D341Med (cell line): ENCODE measurements at places on chromosomes 11 and 22.

- no peak for DNase-seq
Measured at GRCh38 chr11:128711136-128711535, 17.3 kb downstream of the FLI1 start.

- no peak for DNase-seq
Measured at GRCh38 chr22:49394116-49394785, 433.4 kb downstream of the BRD1 start.

GRCh38 chr11:118533769-118534729, 3.1 kb downstream of the TMEM25 start:
- no peak for DNase-seq

- DNase-seq, result no peak
Measured at GRCh38 chr11:69890476-69890875, 71.3 kb upstream of the FGF3 start.

GRCh38 chr11:3162410-3163240, 2.5 kb downstream of the OSBPL5 start:
- DNase-seq, result no peak

GRCh38 chr11:2160736-2161259, at the start of gene INS:
INS (minus strand) TSS chr11:2161209; CDS start chr11:2160971, 238 bp downstream.
- no peak for DNase-seq

DNA sequence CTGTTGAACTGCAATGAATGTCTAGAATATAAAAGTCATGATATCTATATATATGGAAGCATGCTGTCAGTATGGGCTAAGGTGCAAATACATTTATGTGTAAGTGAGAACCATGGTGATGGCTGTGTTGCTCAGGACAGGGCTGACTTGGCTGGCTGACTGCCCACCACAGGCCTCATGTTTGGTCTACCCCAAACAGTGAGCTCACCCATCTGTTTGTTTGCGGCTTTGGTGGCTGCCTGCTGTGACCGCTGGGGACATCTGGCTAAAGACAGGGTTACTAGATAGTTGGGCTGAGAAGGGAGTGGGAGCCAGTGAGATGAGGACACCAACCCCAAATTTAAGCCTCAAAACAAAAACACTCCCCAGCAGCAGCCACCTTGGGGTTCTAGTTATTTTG, 6.3 kb downstream of the CD44 start:
- DNase-seq, result no peak

- DNase-seq, result no peak
Measured at GRCh38 chr11:77602381-77603088, 12.8 kb downstream of the AQP11 start.

- peak; percentile 74 for DNase-seq
Measured at GRCh38 chr11:61828629-61829407, 718 bp downstream of the FADS2 start.

DNA sequence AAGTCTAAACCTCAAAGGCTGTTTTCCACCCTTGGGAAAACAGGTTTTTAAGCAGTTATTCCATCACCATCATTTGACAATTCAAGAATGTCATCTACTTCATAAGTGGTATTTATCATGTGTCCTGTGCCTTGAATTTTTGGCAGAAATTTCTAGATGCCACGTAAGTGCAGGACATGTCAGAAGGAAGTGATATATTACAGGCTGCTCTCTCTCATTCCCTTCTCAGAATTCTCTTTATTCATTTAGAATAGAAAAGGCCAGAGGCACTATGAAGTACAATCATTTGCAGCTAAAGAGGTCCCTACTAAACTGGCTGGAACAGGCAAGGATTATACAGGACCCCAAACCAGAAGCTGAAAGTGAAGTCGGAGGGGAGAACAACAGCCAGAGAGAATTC, 11.9 kb downstream of the RBFOX2 start:
- no peak for DNase-seq

GRCh38 chr11:112565551-112565950, 304.9 kb upstream of the PLET1 start:
- no peak for DNase-seq

- no peak for DNase-seq
Measured at GRCh38 chr11:86506235-86506634, 131.5 kb downstream of the CCDC81 start.

DNA sequence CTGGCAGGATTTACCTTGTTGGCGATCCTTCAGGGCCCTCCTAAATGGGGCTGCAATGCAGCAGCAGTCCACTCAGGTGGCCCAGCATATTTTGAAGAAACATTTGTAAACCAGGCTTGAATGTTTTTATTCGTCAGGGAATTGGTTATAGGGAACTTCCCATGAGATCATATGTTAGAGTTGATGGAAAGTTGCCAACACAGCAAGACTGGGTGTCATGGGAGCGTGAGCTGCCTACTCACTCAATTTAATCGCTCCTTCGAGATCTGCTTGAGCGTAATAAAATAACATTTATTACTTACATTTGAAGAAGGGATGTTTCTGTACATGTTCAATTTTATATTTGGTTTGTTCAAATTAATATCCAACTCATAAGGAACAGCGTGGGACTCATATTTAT, 19.4 kb downstream of the OR2AT4 start:
- no peak for DNase-seq

DNA sequence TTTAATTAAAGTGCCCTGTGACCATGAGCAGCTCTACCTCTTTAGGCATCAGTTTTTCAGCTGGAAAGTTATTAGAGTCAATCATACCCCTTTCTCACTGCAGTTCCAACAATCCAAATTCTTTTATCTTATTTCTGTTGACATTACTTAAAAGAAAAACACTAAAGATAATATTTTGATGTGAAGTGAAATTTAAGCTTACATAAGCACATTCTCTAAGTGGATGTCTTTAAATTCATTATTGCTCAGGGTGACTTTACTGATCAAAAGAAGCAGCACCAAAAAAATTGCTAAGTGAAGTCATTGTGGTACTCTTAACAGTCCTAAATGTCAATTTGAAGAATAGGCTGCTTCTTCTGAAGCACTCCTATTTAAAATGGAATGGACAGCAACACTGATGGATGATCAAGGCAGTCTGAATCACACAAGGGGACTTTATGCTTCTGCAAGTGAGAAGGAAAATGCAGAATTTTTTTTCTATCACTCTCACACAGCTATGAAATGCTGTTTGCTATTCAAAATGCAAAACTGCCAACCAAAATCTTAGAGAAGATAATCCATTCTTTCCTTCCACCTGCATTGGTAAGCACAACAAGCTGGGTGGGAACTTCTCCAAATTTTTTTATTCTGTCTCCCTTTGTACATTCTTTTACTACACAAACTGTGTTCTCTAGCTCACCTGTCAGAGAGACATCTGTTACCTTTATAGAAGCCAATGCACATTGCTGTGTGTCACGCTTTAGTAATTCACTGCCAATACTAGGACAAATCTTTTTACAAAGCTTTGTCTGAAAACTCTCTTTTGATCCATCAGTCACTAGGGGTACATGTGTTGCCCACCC, 179.9 kb downstream of the GRIA4 start:
- DNase-seq, result no peak

GRCh38 chr11:100984668-100985067, 144.9 kb downstream of the PGR start:
- DNase-seq, result no peak

GRCh38 chr22:26095256-26095956, 73.9 kb upstream of the SEZ6L start:
- no peak for DNase-seq

GRCh38 chr11:106723071-106723470, 295.2 kb downstream of the GUCY1A2 start:
- DNase-seq, result no peak

- peak; percentile 62 for DNase-seq
Measured at GRCh38 chr11:107591378-107592230, 657 bp downstream of the ELMOD1 start.

DNA sequence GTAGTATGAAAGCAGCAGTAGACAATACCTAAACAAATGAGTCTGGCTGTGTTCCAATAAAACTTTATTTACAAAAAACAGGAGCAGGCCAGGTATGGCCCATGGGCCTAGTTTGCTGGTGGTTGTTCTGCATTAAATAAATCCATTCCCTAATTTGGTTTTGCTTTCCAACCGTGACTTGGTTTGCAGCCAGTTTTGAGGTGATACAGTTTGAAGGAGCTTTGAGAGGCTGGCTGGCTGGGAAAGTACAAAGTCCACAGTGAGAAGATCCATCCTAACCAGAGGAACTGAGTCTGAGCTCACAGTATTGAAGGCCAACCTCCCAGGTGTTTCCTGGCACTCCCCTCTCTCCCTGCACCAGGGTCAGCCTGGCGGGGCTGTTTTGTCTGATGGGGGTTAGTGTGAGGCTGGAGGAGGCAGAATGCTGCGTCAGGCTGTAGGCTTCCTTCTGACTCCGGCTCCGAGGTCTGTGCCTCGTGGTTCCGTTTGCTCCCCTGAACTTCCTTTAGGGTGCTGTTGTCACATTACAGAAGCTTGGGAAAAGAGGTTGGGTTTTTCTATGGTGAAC, 129.5 kb downstream of the MICAL2 start:
- DNase-seq, result no peak

DNA sequence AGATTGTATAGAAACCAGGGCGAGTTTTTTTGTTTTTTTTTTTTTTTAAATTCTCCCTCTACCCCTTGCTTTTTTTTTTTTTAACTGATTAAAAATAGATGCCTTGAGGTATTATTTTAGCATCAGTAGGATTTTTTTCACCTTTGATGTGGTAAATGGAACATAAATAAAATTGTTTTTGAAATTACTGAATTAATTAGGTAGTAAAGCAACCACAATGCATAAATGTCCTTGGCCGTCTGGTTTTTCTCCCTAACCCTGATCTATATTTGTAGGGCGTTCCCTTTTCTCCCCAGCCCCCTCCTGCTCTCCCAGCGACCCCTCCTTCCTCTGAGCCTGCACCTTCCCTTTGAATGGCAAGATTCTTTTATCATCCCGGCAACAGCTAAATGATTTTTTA, 107.8 kb downstream of the ZBTB16 start:
- DNase-seq, result no peak

DNA sequence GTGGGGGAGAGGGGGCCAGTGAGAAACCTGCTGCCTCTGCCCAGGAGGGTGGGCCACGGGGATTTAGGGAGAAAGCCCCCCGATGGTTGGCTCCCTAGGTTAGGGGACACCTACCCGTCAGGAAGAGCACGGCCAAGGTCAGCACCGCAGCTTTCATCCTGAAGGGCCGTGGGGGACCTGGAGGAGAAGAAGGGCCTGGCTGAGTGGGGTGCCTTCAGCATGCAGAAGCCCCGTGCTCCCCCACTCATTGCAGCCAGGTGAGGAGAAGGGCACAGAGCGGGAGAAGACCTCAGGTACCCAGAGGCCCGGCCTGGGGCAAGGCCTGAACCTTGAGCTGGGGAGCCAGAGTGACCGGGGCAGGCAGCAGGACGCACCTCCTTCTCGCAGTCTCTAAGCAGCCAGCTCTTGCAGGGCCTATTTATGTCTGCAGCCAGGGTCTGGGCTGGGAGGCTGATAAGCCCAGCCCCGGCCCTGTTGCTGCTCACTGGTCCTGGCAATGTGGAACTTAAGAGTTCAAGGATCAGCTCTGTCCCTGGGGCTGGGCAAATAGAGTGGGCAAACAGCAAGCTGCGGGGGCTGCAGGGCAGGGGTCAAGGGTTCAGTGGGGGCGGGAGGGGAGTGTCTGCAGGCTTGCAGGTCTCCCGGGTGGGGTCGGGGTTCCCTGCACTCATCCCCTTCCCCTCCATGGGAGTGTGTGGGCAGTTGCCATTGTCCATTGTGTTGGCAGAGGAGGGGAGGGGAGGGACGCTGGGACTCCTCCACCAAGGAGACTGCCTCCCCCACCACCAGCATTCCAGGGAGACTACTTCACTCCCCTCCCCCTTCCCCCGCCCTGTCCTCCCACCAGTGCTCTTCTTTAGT, at the start of gene APOA1:
APOA1 (minus strand) TSS at position 392 of the 861 bp plus-strand sequence; CDS start at position 157, 235 bp downstream.
- DNase-seq, result no peak

GRCh38 chr11:112024178-112024772, 933 bp upstream of the DLAT start:
- DNase-seq, result no peak

DNA sequence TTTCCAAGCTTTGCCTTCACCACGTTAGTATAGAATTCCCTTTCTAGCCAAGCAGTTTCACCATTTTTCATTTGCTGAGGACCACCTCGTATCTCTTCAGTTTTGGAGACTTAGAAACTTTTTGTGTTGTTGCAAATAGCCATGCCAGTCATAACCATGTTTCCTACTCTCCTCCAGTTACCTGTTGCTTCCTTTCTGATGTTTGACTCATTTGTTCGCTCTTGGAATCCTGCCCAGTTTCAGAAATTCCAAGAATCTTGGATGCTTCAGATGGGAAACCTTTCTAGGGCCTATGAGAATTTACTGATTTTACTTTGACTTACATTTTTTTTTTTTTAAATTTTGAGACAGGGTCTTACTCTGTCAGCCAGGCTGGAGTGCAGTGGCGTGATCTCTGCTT, 65.4 kb downstream of the PPP6R3 start:
- no peak for DNase-seq

DNA sequence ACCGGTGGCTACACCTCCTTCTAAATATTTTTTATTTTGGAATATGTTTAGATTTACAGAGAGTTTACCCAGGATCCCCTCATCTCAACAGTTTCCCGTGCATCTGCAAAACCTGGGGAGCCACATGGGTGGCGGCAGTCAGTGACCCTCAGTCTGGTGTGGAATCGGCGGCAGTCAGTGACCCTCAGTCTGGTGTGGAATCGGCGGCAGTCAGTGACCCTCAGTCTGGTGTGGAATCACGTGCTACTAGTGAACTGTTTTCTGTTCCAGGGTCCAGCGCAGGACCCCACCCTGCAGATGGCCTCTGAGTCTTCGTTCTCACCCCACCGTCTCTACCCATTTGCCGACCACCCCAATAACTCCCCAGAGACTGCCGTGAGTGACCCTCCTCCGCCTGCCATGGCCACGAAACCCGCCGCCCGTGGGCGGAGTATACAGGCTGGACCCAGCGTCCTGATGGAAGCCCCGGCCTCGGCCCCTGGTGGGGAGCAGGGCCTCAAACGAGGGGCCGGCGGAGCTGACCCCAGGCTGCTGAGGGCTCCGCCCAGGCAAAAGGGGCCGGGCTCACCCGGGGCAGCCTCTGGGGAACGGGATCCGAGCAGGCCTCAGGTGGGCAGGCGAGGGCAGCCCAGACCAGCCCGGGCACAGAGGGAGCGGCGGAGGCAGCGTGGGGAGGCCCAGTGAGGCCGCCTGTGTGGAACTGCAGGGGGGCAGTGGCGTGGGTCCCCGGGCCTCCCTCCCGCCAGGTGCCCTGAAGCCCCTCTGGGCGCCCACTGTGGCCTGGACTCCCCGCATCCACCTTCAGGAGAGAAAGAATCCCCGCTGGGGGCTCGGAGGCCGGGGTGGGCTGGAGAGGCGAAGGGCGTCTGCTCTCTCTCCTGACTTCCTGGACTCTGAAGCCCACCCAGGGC, 2.5 kb downstream of the IL17REL start:
- DNase-seq, result peak; percentile 43

- no peak for DNase-seq
Measured at GRCh38 chr11:34208266-34209135, 103.1 kb downstream of the NAT10 start.

- DNase-seq, result no peak
Measured at GRCh38 chr11:100825626-100826025, 138.5 kb downstream of the ARHGAP42 start.

DNA sequence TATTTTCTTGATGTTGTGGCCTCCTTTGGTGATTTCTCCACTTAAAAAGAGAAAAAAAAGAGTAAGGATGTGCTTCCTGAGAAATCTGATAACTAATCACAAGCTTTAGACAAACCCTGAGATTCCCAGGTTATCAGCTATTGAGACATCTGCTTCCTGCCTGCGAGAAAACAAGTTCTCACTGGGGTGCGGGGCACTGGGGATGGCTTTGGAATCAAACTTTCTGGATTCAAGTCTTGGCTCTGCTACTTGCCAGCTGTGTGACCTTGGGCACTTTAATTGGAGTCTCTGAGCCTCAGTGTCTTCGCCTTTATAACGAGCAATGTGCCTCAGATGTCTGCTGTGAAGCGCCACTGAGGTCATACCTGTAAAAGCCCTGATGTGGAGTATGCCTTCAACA, 152.5 kb upstream of the NAV2 start:
- no peak for DNase-seq

- DNase-seq, result no peak
Measured at GRCh38 chr11:126628790-126629621, 273.5 kb downstream of the ST3GAL4 start.
